ENCODE measurements at places on chromosomes 5 and 9.

GRCh38 chr5:37554938-37555337 is 175.8 kb downstream of the WDR70 start:
- no peak for DNase-seq

DNA sequence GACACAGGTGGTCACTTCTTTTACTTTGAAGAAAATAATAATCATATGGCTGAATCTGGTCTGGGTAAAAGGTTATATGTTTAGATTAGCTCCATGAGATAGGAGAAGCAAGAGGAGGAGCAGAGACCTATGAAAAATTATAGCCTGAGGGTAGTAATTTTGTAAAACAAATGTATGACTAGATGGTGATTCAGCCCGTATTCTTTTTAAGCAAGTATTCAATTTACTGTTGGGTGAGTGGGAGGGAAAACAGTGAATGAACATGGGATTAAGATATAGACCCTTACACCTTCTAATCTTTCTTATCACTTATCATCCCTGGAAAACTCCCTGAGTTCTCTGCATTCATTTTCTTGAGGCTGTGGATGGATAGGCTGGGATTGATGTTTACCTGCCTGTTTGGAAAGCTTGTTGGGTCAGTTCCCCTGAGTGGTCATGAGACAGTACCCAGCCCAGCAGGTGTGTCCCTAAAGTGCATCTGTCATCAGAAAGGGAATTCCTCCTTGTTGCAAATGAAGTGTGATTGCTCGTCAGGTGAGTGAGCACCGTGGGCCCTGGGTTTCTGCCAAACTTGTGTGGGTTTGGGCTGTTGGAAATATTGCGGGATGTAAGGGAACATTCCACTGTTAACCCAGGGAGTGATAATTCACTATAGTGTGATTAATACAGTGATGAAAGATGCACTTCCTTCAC is 101.2 kb upstream of the GDNF start:
- no peak for DNase-seq

DNA sequence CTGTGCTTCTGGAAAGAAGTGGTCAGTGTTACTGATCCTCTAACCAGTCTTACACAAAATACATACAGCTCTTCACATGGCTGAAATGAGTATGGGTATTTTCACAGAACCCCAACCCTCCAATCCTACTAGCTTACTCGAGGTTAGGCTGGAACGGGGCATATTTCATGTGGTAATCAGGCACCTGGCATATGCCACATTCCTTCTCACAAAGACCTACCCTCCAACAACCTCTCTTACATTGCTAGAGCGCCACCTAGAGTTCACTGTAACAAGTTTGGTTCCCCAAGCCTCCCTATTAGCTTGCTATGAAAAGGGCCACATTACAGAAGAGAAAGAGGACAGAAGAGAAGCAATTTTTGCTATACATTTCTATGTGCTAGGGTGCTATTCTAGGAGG is 597.3 kb downstream of the PRELID2 start:
- no peak for DNase-seq

GRCh38 chr9:19283072-19283710 is 52.7 kb downstream of the DENND4C start:
- DNase-seq: no peak

- DNase-seq: no peak
These were observed 106.3 kb downstream of the ROR2 start for GRCh38 chr9:91843623-91844148.

DNA sequence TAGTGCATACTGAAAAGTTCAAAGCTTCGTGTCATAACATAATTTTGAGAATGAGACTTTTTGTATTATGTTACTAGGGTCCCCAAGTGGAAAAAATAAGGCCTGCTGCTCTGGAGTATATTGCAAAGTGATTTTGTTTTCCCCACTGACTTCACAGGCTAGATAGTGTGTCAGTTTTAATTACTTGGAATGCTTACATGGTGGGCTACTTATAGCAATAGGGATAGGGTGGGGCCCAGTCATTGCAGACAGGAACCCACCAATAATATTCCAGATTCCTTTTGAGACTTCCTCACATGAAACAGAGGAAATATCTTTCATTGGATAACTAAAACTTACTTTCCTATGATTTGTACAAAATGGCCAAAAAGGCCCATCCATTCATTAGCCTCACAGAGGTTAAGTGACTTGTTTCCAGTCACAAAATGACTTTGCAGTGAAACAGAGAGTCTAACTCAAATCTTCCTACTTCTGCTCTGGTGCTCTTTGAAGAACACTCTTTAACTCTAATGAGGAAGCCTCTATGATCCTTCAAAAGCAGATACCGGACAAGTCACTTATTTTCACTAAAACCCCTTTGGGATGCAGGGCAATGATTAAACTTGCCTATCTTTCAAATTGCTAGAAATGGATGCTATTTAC is 16.2 kb upstream of the MEF2C start:
- no peak for DNase-seq

GRCh38 chr9:111898331-111899096 is 1.9 kb downstream of the UGCG start:
- no peak for DNase-seq

DNA sequence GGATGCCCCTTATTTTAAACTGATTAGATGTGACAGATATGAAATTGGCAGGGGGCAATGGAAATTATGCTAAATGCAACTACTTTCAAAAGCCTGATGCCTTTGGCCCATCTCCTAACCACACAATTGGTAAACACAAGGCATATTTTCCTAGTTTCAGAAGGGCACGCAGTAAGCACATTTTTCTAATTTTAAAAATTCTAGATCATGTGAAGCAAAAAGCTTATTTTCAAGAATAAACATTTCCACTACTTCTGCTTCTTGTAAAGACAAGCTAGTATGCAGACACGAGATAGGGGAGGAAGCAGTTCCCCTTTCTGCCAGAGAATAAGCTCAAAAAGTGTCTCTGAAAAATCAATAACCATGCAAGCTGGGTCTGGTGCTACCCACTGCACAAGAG is 67.7 kb downstream of the ABCA1 start:
- DNase-seq: no peak

DNA sequence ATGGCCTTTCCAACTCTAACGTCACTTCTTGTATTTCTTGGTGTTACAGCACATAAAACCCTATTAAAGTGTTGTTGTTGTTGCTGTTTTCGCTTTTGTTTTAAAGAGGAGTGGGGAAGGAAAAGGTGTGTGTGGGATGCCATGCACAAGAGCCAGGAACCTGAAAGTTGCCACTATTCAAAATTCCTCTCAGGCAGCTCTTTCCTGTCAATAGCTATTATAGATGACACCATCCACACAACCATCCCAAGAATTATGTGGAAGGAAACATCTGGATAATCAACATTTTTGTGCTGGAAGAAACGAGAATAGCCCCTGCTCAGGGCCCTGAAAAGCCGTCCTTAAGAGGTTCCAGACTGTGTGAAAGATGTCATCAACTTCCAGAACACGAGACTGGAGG is 79.3 kb downstream of the SHB start:
- no peak for DNase-seq

DNA sequence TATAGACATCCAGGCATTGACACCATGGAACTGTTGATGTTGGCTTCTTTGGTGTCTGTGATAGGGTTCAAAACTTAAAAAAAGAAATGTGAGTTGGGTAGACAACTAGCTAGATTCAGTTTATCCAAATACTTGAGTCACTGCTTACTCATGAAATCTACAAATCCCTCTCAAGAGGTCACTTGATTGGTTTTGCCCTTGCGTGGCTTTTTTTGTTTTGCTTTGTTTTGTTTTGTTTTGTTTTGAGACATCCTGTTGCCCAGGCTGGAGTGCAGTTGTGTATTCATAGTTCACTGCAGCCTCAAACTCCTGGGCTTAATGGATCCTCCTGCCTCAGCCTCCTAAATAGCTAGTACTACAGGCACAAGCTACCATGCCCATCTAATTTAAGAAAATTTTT is 10.5 kb upstream of the ENTREP1 start:
- no peak for DNase-seq

- no peak for DNase-seq
These were observed 110.1 kb downstream of the MVB12B start for GRCh38 chr9:126436545-126437267.

GRCh38 chr9:33138768-33139167 is 28.4 kb downstream of the B4GALT1 start:
- peak; percentile 24 for DNase-seq

GRCh38 chr9:22134390-22134789 is 125.3 kb upstream of the CDKN2B start:
- no peak for DNase-seq

DNA sequence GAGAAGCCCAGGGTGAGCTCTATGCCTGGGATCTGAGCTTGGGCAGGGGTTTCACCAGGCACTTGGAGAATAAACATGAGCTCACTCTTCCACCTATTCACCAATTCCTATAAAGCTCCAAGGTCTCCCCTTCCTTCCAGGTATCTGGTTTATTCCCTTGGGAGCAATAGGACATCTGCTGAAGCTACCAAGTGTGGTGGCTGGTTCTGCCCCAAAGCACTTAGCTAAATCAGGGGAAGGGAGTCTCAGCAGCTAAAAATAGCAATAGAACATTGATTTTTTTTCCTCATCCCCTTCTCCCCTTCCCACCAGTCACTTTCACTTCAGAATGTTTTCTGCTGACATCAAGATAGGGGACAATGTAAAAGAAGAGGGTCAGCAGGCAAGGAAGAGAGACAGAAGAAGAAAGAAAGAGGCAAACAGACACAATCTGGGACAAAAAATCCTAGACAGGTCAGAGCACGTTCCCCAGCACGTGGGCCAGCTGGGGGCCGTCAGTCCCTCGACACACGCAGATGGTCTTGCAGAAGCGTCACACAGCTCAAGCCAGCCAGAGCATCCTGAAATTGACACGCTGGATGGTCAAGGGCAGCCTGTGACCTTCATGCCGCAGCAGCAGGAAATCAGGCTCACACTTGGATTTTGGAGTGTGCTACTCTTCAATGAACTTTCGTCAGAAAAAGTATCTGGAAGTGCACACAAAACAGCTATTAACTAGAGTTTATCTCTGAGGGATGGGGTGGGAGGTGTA is 176.0 kb downstream of the ZNF608 start:
- DNase-seq: no peak

DNA sequence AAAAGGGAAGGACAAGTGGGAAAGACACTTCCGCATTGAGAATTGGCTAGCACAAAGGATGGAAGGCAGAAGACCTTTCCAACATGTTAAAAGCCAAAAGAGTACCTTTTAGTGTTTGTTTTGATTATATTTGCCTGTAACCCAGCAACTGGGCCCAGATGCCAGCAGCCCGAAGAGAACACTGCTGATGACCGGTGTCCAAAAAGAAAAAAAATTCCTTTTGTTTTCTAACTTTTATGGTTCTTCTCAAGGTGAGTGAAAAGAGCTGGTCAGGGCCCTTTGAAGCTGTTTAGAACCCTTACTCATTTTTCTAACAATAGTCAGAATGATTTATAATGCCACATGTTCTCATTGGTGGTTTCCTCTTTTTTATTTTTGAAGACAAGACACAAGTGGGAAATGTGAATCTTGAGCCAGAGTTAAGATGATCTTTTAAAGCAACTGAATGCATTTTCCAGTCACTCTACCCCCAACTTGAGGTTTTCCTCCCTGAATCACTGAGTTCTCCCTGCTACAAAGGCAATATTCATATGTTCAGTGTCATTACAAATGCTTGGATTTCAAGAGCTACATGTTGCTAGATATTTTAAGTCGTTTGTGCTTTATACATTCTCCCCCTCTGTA is 32.3 kb upstream of the ZNF462 start:
- DNase-seq: no peak

DNA sequence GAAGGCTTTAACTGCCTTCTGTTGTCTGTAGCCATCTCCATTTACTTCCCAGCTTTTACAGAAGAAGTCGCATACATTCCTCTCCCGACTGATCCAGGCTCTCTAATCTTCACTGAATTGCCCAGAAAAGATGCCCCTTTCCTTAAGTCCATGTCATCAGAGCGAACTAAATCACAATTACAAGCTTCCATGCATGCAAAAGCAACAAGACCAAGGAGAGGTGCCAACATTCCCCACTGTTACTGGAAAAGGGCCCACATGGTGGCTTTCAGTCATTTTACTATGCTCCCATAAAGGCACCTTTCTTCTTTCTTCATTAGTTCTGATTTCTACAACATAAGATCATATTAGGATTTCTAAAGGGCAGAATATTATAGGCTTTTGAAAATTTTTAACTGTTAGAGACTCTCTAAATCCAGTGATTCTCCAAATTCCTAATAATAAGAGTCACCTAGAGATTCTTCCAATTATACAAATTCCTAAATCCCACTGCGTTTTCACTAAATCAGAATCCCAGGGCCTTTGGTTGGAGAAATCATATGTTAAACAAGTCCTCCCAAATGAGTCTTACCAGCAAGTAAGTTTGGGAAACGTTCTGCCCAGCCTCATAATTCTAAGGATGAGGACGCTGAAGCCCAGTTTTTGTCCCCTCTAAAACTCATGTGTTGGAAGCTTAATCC is 17.0 kb upstream of the ZFR start:
- no peak for DNase-seq

DNA sequence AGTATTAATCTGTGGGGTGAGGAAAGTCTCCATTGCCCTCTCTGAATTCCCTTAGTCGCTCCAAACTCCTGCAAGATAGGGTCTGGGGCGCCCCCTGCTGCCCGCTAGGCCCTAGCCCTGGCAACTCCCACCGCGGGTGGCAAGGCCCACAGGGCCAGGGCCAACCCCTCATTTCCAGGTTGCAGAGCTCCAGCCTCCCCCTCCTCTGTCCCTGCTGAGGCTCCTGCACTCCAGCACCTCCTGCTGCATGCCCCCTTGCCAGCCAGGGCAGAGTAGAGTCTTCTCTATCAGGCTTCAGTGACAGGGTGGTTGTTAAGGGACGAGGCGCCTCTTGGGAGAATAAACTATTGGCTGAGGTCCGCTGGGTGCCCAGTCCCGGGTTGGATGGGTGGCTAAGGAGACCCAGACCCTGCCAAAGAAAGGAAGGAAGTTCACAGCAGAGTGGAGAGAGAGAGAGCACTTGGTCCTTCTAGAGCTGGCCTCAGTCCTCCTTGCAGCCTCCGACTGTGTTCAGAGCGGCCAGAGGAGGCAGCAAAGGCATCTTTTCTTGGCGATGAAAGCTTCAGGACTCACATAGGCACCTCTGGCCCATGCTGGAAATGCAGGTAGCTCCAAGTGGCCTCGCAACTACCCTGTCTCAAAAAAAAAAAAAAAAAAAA is 45.6 kb downstream of the SAR1B start:
- DNase-seq: peak; percentile 66

DNA sequence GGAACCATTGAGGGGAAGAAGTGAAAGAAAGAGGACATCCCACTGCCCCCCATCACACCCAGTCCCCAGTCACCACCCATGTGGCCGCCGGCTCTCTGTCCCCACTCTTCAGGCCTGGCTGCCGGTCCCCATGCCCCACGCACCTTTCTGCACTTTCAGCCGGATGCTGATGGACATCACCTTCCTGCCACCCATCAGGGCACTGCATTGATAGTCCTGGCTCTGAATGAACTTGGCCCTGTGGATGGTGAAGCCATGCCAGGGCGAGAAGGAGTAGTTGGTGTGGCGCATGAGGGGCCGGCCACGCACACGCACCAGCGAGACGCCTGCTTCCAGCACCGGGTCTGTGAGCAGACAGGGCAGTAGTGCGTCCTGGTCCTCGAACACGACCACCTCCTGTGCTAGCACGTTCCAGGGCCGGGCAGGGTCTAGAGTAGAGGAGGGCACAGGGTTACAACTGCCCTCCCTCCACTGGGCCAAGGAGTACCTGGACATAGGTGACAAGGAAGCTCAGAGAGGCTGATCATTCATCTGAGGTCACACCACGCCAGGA is 6.4 kb downstream of the CSF1R start:
- no peak for DNase-seq
